ENCODE measurements at places on chromosomes 2 and 18. TPM values are rescaled to one million over a fixed set of nuclear protein-coding genes. Genes with fewer than 3 reads are reported as not detected.

GRCh38 chr2:49261781-49262180 is 107.5 kb upstream of the FSHR start:
- DNase-seq = no peak

DNA sequence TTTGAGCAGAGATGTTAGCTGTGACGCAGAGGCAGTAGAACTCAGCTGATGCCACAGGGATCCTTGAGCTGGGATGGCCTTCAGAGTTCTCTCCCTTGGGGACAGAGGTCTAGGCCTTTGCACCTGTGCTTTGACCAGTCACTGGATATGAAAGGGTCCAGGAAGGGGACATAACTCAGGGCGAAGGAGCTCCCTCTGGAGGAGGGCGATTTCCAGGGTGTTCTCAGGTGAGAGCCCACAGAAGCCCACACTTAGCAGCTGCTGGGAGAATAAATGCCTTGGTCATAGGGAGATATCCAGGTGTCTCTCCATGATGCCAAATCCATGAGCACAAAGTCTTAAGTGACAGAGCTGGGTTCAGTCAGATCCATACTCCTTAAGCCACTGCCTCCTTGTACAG is 369.2 kb downstream of the NYAP2 start:
- DNase-seq = no peak

DNA sequence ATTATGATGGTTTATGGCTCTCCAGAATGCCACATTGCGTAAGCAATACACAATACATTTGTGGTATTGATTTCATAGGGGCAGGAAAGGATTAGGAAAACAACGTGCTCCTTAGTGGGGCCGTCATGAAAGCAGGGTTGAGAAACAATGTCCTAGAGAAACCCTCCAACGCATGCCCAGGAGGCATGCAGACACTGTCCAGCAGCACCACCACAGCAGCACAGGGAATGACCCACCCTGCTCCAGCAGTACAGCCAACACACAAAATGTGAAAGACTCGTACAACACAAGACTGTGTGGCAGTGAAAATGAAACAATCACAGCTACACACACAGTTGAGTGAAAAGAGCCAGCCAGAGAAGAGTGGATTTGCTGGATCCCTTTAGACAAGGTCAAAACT is 66.3 kb downstream of the FAM168B start:
- DNase-seq = no peak

DNA sequence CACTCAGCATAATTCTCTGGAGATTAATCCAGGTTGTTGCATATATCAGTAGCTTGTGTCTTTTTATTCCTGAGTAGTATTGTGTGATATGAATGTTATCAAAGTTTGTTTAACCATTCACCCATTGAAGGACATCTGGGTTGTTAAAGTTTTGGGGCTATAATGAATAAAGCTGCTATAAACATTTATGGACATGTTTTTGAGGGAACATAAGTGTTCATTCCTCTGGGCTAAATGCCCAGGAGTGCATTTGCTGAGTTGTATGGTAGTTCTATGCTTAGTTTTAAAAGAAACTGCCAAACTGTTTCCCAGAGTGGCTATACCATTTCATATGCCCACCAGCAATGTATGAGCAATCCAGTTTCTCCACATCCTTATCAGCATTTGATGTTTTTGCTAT is 21.8 kb upstream of the KCNJ13 start:
- no peak for DNase-seq

The TUBB6 gene
- total RNA-seq = 5.2 TPM

The BCL11A gene
- total RNA-seq = 1.00 TPM
